ENCODE measurements at places on chromosomes 4 and X.

GRCh38 chrX:10098270-10098713 is 58.5 kb upstream of the CLCN4 start:
- DNase-seq = peak; percentile 73

DNA sequence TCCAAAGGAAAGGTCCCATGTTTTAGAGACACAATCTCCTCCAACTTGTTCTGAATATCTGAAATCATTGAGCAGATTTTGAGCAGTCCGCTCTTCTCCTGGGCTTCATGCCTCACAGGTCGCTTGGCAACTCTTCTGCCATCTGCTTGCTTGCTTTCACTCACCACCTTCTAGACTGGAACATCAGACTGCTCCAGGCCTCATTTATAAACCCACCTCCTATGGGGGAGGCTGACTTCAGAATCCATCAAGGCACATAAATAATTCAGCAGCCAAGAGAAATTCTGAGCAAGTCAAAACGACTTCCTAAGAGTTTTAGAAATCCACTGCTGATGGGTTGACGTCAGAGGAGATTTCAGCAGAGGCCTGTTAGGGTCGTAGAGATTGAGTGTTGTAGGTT is 64.1 kb downstream of the FAM184B start:
- DNase-seq = no peak

DNA sequence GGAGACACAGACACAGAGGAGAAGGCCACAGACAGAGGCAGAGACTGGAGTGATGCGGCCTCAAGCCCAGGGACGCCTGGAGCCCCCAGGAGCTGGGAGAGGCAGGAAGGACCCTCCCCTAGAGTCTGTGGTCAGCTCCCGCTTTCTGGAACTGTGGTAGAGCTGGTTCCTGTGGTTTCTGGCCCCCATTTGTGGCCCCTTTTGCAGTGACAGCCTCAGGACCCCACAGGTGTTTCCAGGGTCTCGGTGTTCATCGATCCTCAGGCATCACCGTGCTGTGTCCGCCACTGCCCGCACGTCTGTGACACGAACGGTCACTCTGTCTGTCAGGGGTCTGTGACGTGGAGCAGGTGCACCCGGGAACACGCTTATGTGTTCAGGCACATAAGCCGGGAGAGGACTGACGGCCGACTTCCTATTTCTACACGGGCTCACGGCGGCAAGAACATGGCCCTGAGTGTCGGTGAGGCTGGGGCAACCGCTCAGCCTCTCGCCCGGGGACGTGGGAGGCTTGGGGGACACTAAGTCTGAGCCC is 7.9 kb downstream of the GTPBP6 start:
- DNase-seq = no peak

DNA sequence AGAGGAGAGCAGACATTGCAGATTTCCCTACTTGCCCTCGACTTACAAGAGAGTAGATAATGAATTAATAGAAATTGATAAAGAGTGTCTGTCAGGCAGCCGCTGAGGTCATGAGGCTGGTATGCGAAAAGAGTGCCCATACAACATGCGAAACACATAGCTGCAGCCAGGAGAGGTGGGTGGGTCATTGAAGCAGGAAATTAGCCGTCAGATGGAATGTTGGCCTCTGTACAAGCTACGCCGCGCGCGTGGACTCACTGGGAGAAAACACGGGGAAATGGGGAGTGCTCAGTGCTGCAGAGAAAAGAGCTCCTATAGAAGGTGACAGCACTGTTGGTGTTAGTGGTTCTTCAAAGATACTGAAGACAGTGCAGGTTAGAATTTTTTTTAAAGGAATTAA is 125.1 kb downstream of the RAPGEF2 start:
- no peak for DNase-seq

DNA sequence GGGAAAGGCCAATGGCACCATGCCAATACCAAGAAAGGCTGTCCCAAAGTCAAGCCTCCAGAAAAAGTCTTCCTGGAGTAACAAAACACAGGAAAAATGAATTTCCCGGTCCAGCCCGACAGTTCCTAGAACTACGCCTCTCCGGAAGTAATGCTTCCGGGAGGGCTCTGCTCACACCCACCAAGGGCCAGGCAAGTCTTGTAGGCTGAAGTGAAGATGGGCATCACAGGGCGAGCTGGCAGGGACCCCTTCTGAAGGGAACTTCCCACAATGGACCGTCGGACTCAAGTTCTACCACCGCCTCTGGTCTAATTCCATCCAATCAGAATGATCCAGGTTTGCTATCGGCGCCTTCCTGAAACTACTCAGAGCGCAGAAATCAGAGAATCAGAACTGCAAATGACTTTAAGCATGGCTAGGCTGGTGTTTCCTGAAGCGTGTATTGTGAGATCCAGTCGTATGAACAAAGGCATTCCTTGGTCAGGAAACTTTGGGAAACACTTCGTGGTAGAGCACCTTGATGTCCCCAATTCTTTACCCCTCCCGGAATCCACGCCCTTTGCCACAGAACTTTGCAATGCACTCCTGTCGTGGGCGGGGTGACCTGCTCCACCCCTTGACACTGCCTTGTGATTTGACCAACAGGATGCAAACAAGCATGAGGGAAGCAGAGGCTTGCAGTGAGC is 127.8 kb downstream of the BCOR start:
- no peak for DNase-seq

DNA sequence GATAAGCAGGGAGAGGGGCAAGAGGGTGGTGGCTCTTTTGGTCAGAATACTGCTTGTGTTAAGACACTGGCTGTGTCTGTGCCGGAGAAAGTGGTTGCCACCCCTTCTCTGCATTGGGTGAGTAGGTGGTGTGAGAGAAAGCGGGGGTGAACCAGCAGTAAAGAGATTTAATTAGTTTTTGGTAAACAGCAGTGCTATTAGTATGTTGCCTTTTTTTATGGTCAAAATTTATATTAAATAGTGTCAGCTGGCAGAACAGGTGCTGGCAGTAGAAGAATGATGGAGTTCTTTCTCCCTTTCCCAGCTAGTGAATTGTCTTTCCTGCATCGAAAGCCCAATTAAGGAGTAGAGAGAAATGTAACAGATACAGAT is 181.6 kb downstream of the LARP7 start:
- no peak for DNase-seq

Data from stimulated activated CD4-positive, alpha-beta T cell treated with anti-CD3 and anti-CD28 coated beads, Interleukin-4, amount 100 ng/mL, for 4 hours (primary cell).